ENCODE measurements at places on chromosomes 6 and 20.

DNA sequence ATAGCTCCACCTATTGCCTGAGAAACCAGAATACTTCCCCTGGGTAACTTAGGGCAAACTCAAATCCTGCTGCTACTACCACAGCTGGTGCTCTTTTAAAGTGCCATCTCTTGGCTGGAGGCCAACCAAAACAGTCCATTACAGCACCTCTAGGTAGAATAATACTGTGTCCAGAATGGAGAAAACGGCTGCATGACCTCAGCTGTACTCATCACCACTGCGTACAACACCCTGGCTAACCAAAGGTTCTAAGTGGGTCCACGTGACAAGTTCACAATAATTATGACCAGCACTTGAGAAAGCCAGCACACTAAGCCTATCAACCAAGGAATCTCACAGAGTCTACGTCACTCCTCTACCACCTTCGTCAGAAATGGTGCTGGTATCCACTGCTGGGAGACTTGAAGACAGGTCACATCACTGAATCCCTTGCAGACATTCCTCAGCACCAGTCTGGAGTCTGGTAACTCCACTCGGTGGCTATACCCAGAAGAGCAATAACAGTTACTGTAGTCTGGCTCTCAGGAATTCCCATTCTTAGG lies 40.9 kb upstream of the PKIB start:
- no peak for DNase-seq

DNA sequence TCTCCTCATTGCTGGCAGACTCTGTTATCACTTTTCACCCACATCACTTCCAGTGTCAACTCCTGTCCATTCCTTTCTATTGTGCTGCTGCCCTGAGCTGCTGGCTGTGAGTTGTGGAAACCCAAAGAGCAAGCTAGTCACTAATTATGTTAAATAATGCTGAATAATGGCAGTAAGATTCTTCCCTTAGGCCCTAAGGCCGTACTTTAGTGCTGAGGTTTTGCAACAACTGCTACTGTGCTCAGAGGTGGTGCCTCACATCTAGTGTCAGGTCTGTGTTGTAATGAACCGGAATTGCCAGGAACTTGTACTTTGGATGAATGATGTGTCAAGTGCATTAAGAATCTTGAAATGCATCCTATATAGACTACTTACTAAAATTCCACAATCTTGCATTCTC lies 372.2 kb upstream of the RNF217 start:
- no peak for DNase-seq

- DNase-seq: no peak
Observed at GRCh38 chr6:6202886-6203285, 117.6 kb downstream of the F13A1 start.

DNA sequence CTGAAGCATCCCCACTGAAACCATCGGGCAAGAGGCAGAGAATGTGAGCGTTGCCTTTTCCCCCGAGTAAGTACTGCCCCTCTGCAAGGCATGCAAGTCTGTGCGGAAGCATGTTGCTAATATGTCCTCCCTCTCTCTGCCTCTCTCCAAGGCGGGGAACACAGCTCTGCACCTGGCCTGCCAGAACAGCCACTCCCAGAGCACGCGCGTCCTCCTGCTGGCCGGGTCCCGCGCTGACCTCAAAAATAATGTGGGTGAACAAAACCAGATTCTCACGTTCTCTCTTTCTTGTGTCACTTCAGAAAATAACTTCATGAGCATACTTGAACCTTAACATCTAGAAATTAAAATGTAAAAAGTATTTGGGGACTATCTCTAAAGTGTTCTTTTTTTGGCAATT lies 26.4 kb downstream of the LYRM2 start:
- no peak for DNase-seq

- DNase-seq: no peak
Observed at GRCh38 chr6:10556589-10556988, 35.4 kb downstream of the GCNT2 start.

DNA sequence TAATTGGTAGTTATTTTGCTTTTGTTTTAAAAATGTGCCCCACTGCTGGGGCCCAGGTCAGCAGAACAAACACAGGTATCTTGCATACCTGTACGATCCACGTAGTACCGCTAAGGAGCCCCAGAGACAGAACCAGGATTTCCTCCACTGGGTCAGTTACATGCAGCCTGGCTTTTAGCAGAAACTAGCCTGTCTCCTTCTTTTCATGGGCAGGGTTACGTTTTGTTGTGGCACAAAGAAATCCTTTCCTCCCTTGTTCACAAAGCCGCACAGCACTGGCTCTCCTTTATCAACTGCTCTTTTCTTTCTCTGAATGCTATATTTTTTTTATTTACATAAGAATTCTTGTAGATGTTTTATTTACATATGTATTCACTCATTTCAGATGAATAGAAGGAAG lies 190.3 kb upstream of the POU3F2 start:
- no peak for DNase-seq

DNA sequence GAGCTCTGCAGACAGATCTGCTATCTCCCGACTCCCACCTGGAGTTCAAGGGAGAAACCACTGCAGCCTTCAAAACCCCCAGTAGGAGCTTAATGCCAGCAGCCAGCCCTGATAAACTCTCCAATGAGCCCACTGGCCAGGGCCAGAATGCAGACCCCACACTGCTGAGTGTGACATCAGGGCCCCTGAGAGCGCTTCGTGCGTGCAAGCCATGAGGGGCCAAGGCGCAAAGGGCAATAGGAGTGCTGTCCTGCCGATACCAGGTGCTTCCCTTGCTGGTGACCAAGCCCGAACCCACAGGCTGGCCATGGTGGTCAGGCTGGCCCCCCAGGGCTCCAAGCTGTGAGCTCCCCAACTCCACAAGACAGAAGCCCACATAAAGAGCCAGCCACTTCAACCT lies 33.2 kb upstream of the CST7 start:
- no peak for DNase-seq

GRCh38 chr20:61912665-61913422 lies 152.8 kb downstream of the TAF4 start:
- DNase-seq: no peak

- DNase-seq: no peak
Observed at GRCh38 chr6:166760288-166760687, 133.2 kb upstream of the RPS6KA2 start.

- DNase-seq: no peak
Observed at GRCh38 chr20:46031014-46031569, 2.1 kb downstream of the SLC12A5 start.

DNA sequence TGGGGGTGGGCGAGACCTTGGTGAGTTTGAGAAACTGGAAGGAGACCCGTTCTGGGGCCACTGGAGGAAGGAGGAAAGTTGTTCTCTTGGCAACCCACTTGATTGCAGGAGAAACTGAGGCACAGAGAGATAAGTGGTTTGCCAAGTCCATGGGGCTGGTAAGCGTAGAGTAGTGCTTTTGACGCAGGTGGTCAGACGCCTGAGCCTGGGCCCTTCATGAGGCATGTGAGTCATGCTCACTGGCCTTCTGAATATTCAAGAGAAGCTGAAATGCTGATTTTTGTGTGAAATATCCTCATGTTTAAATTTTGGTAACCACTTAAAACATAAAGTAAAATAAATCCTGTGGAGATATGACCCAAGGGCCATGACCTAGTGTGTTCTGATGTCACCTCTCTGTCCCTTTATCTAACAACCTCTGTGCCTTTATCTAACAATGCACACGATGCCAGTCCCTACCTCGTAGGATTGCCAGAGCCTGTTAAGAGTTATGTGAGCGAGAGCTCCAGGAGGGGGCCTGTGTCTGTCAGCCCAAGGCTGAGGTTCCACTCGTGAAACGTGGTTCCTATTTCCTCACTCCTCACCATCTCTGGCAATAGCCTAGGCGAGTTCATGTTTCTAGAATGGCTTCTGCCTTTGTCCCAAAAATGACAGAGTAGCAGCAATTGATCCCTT lies 32.8 kb upstream of the PMEPA1 start:
- DNase-seq: no peak

- DNase-seq: no peak
Observed at GRCh38 chr6:11230158-11231107, 2.0 kb downstream of the NEDD9 start.

- DNase-seq: peak; percentile 4
Observed at GRCh38 chr20:45576995-45577394, 2.1 kb downstream of the WFDC8 start.

GRCh38 chr6:45115696-45116095 lies 212.4 kb upstream of the RUNX2 start:
- DNase-seq: peak; percentile 10

GRCh38 chr6:38843798-38844197 lies 128.7 kb downstream of the DNAH8 start:
- no peak for DNase-seq
